ENCODE measurements at places on chromosomes 16 and 17. TPM values are rescaled to one million over a fixed set of nuclear protein-coding genes. Genes with fewer than 3 reads are reported as not detected.

CFAP97D1 gene
- not detected for total RNA-seq

- DNase-seq: no peak
Observed at GRCh38 chr17:75849279-75849646, 5.1 kb upstream of the UNC13D start.

PTX4 gene
- total RNA-seq: not detected

DNA sequence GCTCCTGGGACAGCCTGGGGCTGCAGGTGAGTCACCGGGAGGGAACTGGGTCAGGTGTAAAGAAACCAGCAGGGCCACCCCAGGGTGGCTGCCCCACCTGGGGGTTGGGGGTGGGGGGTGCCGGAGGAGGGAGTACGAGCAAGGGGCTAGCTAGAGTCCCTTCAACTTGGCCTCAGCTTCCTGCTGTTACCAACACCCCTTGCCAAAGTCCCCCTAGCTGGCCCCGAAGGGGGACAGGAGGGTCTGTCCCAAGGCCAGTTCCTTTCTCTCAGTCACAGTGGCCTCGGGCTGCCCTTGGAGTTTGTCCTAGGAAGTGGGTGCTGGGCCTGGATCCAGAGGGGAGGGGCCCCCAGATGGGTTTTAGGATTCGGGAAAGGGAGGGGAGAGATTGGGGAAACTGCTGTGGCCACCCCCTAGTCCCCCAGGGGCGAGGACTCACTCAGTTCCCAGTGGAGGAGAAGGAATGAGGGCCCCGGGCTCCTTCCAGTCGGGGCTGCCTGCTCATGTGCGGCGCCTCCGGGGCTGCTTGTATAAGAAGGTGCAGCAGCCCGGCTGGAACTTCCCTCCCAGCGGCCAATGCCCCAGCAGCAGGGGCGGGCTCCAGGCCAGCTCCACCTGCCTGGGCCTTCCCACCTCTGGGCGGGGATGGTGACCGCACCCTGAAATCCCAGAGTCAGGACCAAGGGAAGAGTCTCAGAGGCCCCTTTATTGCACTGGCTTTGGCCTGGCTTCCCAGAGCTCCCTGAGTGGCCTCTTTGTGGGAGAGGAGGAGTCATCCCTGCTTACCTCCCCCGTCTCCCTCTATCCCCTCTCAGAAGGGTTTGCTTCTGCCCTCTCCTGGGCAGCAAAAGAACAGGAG lies 7.3 kb downstream of the ARHGAP27 start:
- DNase-seq: peak; percentile 68

GRCh38 chr17:11097121-11097520 lies 143.9 kb upstream of the SHISA6 start:
- DNase-seq: no peak

DNA sequence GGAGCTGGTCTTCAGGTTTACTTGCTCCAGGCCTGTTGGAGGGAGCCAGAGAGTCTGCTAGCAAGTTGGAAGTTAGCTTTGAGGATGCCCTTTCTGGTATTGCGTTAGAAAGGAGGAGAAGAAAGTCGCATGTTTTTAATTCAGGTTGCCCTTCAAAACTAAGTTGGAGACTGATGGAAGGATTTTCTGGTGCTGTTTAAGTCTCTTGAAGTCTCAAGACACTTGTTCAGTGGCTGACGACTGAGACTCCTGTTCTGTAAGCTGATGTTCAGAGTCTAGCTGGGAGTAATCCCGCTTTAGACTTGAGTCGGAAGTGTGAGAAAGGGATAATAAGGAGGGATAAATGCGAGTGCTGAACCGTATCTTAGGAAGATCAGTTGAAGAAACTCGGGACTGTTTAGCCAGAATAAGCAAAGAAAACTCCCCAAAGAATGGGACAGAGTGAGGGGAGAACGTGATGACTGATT lies 740 bp downstream of the AATF start:
- peak; percentile 56 for DNase-seq

- DNase-seq: no peak
Observed at GRCh38 chr16:11340710-11341109, 4.5 kb upstream of the RMI2 start.

- DNase-seq: peak; percentile 86
Observed at GRCh38 chr16:81601008-81601428, 156.4 kb downstream of the CMIP start.

- no peak for DNase-seq
Observed at GRCh38 chr16:66032841-66033240, 333.6 kb upstream of the CDH5 start.

DNA sequence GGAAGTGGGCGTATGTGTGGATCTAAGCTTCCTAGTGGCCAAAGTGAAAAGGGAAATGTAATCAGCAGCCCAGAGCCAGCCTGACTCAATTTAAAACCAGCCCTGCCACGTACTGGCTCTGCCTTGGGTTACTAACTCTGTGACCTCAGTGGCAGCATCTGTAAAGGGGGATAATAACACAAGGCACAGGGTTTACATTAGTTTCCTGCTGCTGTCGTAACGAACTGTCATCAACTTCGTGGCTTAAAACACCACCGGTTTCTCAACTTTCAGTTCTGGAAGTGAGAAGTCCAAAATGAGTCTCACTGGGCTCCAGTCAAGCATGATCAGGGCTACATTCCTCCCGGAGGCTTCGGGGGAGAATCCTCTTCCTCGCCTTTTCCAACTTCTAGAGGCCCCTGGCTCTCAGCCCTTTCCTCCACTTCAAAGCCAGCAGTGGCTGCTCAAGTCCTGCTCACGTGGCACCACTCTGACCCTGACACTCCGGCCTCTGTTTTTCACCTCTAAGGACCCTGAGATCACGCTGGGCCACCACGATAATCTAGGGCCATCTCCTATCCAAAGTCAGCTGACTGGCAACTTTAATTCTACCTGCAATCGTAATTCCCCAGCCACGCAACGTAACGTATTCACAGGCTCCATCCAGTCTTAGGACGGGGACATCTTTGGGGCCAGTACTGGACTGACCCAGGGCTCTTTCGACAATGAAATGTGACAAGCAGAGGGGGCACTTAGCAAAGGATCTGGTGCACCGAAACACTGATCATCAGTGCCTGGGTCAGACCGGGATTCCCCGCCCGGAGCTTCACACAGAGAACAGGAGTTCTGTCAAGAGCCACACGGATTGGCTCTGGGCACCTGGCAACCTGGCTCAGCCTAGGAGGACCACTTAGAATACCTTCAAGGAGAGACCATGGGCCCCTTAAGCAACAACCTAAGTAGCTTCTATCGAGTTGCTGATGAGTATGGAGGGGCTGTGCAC lies 14.5 kb downstream of the TMC6 start:
- no peak for DNase-seq

DNA sequence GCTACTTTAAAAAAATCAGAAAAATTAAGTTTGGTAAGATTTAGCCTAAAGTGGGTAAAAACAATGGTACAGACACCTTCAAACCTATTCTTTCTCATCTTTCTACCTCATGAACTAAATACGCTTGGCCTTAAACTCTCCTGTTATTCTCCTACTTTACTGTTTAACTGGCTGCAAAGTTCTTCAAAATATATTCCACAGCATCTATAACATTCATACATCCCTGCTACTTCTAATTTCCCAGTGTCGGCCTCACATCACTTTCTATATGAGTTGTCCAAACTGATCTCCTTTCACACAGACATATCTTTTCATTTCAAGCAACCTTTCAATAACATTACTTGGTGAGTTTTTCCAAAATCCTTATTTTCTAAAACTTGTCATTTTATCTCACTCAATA lies 64.0 kb downstream of the MED13 start:
- no peak for DNase-seq

KRT23 gene
- not detected for total RNA-seq

DNA sequence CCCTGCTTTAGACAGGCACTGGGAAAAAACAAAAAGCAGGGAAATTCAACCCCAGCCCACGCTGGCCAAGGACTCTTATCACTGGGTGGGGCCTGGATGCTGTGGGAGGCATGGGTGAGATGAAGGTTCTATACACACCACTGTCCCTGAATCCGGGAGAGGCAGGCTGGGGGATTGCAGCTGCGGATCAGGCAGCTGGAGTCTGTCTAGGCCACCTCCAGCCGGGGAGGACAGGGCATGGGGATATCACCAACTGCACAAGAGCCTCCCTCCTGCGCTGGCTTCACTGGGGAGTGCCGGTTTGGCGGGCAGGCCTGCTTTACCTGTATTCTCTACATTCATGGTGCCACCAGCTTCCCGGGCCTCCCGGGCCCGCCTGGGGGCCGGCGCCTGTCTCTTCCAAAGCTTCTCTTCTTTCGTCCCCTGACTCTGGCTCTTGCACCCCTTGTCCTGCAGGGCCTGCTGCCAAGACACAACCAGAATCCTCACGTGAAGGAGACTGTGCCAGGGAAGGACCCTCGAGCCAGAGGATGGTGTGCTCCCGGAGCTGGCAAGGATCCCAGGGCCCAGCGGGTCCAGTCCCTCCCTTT lies 13.9 kb downstream of the KIFC3 start:
- DNase-seq: no peak

KRT12 gene
- not detected for total RNA-seq

KRTAP4-9 gene
- total RNA-seq: not detected

DNA sequence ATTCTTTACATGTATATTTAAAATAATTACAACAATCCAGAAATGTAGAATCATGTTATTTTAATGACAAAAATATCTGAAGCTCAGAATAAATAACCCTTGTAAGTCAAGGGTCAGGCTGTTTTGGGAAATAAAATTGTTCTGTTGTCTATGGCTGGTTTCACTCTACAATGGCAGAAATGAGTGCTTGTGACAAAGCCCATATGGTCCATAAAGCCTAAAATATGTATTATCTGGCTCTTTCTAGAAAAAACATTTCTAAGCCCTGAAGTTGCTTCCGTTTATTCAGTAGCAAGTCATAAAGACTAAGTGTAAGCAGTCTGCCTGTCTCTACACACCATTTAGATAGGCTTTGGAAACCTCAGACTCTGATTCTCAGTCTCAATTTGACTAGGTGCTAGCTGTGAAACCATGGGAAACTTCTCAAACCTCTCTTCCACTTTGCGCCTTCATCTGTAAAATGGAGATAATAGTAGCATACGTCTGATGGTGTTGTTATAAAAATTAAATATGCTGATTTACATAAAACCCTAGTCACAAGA lies 365.7 kb upstream of the CA10 start:
- DNase-seq: no peak

PIPOX gene
- 6.4 TPM for total RNA-seq

CCL17 gene
- not detected for total RNA-seq

- DNase-seq: peak; percentile 64
Observed at GRCh38 chr16:46673320-46674013, 15.5 kb downstream of the VPS35 start.

EME1 gene
- 0.62 TPM for total RNA-seq

DNA sequence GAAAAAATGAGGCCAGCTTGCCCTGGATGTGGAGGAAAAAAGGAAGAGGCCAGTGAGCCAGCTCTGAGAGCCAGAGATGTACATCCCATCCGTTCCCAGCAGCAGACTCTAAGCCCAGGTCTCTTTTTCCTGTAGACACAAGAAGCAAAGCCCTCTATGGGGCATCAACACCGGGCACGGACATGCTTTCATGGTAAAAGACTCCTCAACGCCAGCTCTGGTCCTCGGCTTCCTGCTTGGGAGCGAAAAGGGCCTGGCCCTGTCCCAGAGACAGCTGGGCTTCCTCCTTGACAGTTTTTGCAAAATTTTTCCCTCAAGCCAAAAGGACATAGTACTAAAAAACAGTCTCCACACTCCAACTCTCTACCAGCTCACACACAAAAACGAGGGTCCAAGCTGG lies 27.1 kb downstream of the PELP1 start:
- no peak for DNase-seq

NGFR gene
- total RNA-seq: 44.7 TPM

GRCh38 chr16:84999200-84999599 lies 12.1 kb downstream of the ZDHHC7 start:
- no peak for DNase-seq

EIF3CL gene
- 51.5 TPM for total RNA-seq

GRCh38 chr17:4247971-4248388 lies 15.8 kb downstream of the ANKFY1 start:
- no peak for DNase-seq

UBE2G1 gene
- total RNA-seq: 74.5 TPM

DNA sequence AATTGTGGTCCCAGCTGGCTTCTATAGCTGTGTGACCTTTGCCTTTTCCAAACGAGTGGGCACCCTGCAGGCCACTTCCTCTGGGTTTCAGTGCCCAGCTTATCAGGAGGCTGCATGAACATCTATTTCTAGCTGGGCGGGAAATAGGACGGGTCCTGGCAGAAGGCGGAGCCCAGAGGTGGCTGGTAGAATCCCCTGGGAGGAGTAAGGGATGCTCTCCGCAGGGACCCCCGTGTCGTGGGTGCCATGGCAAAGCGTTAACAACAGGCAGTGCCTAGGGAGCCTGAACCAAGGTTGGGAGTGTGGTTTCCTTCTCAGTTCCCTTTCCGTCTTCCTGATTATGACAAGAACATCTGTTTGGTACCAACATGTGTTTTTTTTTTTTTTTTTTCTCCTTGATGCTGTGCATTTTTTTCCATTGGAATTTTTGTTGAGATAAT lies 58.2 kb downstream of the PLCG2 start:
- DNase-seq: no peak

DNA sequence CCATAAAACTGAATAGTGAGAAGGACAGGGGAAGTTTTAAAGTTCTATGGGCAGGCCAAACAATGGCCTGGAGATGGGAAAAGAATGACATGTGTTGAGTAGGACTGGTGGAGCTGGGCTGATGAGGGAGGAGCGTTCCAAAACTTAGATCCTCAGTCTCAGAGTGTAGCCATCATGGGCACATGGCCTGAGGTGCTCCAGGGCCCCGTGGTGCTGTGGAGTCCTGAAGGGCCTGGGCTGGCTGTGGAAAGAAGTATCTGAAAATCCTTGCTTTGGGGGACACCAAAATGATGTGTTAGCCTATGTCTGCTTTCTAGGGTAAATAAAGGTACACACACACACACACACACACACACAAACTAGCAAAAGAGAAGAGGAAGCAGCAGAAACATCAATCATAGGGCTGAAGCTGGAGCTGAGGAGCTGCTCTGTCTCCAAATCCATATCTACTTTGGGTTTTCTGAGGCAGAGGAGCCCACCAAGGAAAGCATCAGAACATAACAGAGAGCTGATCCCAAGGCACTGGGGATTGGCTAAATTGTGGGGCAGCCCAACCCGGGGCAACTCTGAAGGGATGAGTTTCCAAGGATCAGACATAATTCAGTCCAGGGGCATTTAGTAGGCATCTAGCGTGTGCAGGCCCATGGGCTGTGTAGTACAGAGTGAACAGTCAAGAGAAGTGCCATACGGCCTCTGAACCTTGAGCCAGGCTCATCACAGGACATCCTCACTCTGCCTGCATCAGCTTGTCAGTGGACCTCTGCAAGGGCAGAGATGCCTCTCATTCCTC lies 85.2 kb downstream of the C16orf78 start:
- no peak for DNase-seq

DNA sequence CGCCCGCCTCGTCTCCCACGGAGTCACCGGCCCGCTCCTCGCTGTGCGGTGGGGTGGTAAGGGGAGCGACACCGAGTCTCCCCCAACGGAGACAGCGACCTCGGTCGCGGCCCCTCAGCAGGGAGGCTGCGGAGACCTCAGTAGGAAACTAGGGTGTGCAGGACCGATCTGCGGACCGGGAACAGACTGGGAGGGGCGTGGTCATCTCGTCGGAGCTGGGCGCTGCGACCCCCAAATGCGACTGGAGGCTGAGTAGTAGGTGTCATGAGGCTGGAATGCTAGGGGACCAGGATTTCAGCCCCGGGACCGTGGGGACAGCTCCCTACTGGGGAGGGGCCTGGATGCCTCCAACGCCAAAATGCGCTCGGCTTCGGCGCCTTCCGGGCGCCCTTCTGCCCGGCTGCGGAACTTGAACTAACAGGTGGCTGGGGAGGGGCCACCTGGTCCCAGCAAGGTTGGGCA lies 1.3 kb downstream of the CACNG4 start:
- DNase-seq: no peak
